ENCODE measurements at places on chromosomes 5 and 9.

- peak; percentile 44 for DNase-seq
Measured at GRCh38 chr9:115642285-115642684, 511.3 kb upstream of the PAPPA start.

DNA sequence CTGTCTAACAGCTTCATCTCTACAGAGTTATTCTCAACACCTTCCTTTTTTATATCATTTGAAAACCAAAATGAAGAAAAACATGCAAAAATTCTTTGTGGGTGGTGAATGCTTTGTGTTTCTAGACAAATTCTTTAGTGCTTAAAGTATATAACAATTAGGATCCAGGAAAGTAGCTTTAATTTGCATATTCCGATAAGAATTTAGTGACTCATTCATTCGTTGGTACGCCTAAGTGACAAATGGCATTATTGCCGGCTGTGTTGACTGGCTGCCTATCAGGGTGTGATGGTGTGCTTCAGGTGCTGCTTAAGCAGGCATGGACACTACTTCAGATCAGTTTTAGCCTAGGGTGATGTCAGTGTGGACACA lies 35.2 kb downstream of the LMNB1 start:
- no peak for DNase-seq

- DNase-seq: no peak
Measured at GRCh38 chr9:92952906-92953610, 5.7 kb downstream of the FGD3 start.

DNA sequence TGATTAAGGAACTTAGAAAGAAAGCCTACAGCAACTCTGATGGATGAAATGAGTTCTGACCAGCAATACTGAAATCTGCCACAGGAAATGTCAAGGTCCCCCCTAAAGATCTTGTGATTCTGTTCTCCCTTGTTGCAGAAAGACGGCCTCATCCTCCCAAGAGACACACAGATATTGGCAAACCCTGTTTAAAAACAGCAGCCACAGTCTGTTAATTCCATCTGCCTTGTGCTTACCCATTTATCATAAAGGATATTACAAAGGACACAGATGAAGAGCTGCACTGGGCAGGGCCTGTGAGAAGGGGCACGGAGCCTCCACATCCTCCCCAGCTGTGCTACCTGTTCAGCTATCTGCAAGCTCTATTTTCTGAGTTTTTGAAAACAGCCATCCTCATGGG lies 15.2 kb downstream of the RAPGEF1 start:
- no peak for DNase-seq

- no peak for DNase-seq
Measured at GRCh38 chr9:113474360-113475028, 11.0 kb downstream of the RGS3 start.

DNA sequence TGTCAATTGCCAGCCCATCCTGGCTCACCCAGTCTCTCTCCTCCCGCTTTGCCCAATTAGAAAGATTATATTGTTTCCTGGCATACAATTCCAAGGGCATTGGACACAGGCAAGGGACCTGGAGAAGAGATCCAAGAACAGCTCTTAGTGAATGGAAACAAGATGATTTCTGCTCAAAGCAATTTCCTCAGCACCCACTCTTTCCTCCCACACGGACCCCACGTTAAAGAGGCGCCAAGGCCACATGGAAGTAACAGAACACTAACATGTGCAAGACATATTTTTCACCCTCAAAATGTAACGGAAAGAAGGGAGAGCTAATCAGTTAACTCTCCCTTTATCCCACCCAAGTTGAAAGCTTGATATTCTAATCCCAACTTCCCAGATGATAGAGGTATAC lies 111.2 kb downstream of the LHFPL2 start:
- no peak for DNase-seq

- no peak for DNase-seq
Measured at GRCh38 chr5:77629509-77630113, 8.9 kb downstream of the OTP start.

DNA sequence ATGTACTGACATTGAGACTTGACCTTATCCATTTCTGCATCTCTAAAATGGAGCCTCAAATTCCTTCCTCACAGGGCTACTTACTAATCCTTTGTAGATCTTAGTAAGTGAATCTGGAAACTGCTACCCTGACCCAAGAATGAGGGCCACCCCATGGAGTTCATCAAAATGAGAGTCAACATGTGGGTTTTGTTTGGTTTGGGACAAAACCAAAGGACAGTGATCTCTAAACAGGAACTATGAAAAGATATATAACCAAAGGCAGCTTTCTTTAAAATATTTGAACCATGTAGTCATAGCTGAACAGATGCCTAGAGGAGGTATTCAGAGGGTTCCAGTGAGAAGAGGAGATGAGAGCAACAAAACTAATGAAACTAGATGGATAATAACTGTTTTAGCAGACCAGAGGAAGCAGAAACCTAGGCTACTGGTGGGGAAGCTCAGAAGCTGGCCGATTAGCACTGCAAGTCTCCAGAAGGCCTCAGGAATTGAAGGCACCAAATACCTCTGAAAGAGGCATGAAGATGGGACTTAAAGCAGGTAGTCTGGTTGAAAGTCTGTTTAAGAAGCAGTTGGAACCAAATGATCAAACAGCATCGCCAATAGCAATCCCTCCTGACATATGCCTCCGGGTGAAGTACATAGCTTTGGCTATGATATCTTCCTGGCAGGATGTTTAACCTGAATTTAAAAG lies 45.8 kb downstream of the THOC3 start:
- peak; percentile 94 for DNase-seq

DNA sequence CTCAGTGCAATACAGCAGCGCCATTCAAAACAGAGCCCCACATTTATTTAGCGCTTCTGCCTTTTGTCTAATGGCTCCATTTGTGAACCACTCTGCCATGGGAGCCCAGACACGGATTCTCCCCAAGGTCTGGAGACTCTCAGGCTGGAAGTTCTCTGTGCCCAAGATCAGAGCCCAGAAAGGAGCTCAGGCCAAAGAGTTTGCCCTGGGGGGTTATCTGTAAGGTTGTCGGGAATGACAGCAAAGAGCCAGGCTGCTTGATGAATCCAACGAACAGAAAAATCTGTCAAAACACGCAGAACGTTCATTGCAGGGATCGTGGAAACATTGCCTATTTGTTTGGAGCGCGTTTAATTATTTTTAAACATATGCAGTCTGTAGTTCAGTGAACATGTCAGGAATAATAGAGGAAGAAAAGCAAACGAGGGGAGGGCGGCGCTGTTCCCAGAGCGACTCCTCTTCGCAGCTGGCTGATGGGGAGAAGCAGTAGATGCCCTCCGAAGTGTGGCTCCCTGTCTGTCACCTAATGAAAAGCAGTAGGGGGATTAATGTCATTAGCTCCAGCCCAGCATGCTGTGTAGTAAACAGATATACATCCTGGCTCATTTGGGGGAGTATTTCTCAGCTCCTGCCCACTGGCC lies 464.9 kb upstream of the MPDZ start:
- no peak for DNase-seq

DNA sequence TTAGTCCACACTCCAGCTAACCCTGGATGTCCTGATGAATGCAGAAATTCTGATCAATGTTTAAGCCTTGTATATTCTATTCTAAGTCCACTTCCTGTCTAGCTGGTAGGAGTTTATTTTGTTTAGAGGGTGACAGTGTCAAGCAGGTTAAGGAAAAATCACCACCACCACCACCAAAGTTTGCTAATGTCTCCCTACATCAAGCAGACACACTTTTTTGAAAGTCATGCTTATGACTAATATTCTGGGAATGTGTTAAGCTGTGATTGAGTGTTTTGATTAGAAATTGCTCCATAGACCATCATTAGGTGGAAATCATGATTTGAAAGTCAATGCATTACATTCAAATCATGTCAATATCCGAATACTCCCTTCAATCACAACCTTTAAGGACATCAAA lies 1530.1 kb downstream of the MAT2B start:
- peak; percentile 3 for DNase-seq

DNA sequence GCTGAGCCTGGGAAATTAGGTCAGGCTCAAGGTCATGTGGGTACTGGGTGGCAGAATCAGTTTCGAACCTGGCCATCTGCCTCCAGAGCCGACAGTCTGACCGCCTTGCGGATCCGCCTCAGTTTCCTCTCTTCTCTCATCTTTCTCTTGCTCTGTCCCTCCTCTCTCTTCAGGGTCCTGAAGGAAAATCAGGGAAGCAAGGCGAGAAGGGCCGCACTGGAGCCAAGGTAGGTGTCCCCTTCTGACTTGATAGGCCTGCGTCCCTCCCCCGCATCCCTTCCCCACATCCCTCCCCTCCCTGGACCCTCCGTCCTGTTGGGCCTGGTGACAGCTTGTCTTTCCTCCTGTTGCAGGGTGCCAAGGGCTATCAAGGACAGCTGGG lies 40.8 kb upstream of the ORM1 start:
- DNase-seq: no peak

GRCh38 chr5:131637694-131638093 lies 2.7 kb upstream of the RAPGEF6 start:
- no peak for DNase-seq

DNA sequence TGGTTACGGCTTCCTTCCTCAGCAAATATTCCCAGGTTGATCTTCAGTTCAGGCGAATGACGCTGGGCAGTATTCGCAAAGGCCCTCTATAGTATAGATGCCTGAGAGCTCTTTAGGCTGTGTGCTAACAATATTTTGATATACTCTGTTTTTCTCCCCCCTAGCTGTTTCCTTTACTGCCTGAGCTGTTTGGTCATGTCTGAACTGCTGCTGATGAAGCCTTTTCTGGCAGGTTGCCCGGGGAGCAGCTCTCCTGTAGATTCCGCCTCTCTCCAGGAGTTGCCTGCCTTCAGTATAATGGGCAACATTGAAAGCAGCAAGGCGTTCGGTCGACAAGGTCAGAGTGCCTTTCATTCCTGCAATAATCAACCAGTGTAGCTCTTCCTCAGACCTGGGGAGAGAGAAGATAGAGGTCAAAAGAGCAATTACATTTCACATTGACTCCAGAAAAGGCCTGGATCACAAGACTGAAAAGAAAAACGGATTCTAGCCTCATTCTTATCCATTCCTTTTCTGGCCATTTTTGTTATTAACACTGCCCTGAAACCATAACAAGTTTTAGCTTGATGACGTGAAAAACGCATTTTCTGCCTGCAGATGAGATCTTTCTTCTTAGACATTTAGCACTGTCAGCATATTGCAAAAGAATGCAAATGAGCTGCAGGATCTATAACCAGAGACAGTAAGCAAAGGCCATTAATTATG lies 60.1 kb upstream of the ZNF608 start:
- DNase-seq: peak; percentile 94

- no peak for DNase-seq
Measured at GRCh38 chr5:145585-146323, 45.5 kb upstream of the LRRC14B start.

DNA sequence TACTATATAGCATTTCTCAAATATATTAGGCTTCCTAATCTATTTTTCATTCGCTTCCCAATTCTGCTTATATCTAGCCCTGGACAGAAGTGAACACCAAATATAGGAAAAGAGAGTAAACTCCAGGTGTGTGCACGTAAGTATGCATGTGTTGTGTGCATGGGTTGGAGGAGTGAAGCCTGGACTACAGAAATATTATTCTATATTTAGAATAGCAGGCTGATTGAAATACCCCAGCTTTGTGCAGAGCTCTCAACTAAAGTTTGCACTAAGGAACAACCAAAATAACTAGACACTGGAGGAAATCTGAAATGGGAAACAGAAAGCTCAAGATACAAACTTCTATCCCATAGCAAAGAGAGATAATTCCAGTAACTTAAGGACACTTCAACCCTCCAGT lies 198.8 kb downstream of the MARCHF11 start:
- no peak for DNase-seq

GRCh38 chr9:78028926-78029325 lies 2.7 kb downstream of the GNAQ start:
- no peak for DNase-seq

DNA sequence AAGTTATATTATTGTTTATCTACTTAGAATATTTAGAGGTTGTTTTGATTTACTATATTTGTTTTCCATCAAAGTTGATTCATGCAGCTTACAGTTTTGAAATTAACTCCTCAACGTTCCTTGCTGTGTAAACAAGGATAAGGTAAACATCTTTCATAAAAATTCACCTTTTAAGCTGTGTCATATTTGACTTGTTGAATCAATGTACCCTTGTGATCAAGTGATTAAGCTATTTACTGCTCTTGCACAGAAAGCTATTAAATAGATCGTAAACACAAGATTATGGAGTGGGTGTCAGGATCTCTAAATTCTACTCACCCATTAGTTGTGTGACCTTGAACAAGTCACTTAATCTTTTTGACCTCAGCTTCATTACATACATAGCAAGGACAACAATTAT lies 2054.0 kb upstream of the NUDT12 start:
- no peak for DNase-seq

DNA sequence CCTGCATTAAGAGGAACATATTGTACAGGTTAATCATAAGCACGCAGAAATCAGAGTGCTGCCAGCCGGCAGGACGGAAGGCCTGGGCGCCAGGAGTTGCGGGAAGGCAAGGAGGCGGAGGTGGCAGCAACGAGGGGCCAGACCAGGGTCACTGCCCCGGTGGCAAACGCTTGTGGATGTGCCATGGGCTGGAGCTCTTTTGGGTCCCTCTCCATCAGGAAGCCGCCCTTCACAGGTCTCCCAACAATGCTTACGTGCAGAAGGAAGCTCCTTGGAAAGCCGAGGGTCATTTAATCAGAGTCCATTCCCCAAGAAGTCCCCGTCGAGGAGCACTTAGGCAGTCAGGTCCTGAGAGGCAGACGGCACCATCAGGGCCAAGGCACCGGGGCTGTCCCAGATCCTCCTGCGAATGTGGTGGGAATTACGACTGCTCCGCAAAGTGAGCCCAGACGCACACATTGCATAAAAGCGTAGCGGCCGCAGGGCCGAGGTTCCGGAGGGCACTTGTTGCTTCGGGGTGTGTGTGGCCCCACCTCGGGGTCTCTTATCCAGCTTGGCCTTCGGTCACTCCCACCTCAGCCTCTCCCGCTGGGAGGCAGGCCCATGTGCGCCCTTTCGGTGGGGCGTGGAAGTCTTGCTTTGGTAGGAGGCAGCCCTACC lies 20.5 kb downstream of the MRPL36 start:
- DNase-seq: no peak
